GM18507 (cell line): ENCODE measurements at places on chromosomes 5 and 9.

DNA sequence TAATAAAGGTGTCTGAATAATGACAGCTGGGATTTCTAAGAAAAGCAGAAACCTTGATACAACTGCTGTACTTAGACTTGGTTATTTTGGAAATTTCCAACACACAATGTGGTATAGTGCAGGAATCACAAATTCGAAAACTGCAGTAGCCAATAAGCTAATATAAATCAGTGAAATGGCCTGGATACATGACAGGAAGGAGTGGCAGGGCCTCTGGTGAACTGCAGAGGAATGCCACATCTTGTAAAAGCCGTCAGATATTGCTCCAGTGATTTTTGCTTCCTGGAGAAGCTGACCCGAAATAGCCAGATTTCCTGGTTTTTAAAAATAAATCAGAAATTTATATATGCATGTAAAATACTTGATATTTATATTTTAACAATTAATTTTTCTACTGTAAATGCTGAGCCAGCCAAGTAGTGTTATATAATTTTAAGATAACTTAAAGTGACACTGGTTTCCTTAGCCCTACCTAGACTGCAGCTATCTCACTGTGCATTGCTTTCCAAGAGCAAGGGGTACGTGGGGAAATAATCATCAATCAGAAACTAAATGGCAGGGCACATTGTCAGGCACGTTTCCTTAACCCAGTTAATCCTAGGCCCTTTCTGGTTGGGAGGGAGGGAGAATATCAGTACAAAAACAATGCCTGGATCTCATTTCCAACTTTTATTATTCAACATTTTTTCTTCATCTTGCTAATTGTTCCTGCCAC lies 182.4 kb downstream of the RASEF start:
- DNase-seq: no peak

- no peak for DNase-seq
Observed at GRCh38 chr5:178730940-178731265, 444 bp upstream of the ZNF354A start.

DNA sequence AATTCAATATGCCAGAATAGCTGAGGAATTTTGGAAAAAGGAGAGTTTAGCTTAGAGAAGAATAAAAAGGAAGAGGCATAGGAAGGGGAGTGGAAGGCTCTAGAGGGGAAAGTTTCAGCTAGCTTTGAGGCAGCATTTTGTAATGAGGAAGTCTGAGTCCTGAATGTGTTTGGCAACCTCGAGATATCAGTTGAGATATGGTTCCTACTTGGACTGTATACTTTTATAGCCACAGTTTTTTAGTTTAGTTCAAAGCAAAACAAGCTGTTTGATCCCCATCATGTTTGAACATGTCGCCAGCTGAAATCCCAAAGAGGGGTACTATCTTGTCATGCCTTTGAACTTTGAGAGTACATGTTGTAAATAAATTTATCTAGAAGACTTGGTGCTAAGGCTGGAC lies 559.0 kb upstream of the FTMT start:
- no peak for DNase-seq

- DNase-seq: no peak
Observed at GRCh38 chr9:18143073-18143745, 330.7 kb upstream of the ADAMTSL1 start.

DNA sequence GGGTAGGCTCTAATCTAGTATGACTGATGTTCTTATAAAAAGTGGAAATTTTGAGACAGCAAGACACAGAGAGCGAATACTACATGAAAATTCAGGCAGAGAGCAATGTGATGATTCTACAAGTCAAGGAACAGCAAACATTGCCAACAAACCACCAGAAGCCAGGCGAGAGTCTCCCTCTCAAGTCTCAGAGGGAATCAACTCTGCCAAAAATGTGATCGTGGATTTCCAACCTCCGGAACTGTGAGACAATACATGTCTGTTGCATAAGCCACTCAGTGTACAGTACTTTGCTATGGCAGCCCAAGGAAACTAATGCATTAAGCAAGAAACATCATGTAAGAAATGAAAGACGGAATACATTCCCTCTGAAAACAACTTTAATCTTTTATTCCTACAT lies 52.1 kb upstream of the CCNG1 start:
- no peak for DNase-seq

GRCh38 chr5:16806711-16807546 lies 129.2 kb downstream of the MYO10 start:
- DNase-seq: no peak

GRCh38 chr5:87147441-87147840 lies 120.2 kb upstream of the RASA1 start:
- no peak for DNase-seq

GRCh38 chr5:137646761-137647160 lies 89.1 kb downstream of the KLHL3 start:
- no peak for DNase-seq

DNA sequence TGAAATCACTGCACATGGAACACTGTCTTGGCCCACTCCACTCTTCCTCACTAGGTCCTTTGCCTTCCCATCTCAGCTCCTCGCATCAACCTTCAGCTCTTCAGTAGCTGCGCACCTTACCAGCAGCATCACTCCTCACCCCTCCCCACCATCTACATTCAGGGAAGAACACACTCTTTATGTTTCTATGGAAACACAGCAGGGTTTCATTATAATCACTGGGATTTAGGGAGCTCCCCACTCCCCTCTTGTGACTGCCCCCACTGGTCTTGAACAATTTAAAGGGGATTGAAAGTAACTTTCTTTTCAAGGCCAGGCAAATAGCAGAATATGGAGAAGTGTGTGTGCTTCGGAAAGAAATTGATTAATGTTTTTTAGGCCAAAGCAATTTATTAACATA lies 111.2 kb downstream of the INSYN2B start:
- no peak for DNase-seq

GRCh38 chr5:169950333-169950732 lies 30.0 kb downstream of the INSYN2B start:
- DNase-seq: no peak

GRCh38 chr5:1436036-1436435 lies 9.2 kb downstream of the SLC6A3 start:
- DNase-seq: no peak

DNA sequence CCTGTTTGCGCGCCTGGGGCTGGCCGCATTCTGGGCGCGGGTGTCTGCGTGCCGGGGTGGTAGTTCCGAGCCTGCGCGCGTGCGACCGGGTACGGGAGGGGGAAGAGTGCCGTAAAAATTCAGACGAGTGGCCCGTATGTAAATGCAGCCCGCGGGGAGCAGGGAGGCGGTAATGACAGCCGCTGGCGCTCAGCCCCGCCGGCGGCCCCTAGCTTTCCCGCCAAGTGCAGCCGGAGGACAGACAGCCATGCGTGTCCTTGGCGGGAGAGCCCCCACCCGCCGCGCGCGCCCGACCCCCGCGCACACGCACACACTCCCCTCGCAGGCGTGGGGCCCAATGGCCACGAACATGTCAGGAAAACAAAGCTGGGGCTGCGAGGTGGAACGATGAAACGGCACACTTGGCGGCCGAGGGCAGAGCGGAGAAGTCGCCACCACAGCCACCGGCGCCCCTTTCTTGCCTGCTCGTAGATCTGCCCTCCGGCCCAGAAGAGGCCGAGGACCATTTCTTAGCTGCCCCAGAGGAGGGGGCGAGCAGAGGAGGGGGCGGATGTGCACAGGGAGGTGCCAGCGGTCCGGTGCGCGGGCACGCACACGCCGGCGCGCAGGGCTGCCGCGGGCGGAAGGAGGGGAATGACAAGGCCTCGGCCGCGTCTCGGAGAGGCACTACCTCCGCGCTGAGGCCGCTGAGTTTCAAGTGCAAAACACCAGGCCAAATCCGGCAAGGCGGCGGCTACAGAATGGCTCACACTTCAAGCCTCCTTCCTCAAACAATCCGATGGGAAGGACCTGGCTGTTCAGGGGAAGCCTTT lies 208.4 kb downstream of the MEF2C start:
- no peak for DNase-seq

- DNase-seq: no peak
Observed at GRCh38 chr9:109036744-109037680, 23.7 kb upstream of the CTNNAL1 start.

DNA sequence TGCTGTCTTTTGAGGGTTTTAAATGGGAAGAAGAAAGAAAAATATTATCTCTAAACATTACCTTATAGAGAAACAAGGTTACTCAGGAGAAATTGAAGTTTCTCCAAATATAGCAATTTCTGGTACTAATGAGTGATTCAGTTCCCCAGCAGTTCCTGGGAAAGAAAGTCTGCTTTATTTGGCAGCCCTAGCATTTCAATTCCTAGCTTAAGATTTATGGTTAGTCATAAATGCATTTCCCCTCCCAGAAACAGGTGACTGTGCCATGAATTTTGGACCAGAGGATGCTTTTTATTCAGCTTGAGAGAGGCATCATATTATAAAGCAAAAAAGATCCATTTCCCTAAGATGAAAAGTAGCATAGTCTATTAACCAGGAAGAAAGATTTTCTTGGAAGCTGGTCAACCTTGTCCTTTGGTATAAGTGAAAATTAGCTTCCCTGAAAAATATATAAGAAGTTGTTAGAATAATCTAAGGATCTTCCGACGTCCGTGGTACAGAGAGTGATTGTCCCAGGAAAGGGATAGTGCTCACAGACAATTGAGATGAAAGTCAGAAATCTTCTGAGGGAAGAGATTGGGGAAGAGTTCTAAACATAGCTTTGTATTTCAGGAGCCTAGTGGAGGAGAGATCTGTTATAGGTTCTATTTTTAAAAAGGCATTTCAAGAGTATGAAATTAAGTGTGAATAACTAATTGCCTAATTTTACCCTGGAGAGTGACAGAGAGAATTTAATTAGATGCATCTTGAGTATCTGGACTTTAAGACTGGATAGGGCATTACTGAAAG lies 164.9 kb downstream of the ESM1 start:
- no peak for DNase-seq

- DNase-seq: no peak
Observed at GRCh38 chr5:158033724-158034123, 174.8 kb upstream of the CLINT1 start.

- no peak for DNase-seq
Observed at GRCh38 chr5:14212838-14213237, 69.7 kb downstream of the TRIO start.

DNA sequence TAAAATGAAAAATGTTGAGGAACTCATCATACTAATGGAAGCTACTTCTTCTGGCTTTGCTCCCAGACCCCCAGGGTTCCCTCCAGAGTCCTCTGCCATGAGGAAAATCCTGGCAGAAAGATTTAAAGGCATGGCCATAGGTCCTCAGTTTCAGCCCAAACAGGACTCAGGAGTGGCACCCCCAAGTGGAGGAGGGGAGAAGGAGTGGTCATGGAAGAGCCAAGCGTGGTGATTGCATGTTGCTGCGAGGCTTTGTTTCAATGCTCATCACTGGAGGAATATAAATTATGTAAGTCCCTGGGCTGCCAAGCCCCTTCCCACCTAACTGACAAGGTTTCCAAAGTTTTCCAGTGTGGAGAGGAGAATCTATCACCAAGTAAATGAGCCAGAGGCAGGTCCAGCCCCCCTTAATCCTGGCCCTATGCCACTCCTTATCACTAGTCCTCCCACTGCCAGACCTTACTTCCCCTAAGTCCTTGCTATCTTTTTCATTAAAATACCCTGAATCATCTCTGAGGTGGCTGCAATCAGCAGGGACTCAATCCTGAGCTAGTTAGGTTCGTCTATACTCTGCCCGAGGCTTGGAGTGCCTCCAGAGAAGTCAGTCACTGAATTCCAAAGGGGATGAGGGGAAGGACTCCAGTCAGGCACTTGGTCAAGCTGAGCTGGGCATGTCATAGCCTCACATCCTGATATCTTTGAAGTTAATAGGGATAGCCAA lies 70.7 kb upstream of the TAF1L start:
- no peak for DNase-seq

GRCh38 chr9:472479-473075 lies 257.9 kb downstream of the DOCK8 start:
- DNase-seq: no peak

DNA sequence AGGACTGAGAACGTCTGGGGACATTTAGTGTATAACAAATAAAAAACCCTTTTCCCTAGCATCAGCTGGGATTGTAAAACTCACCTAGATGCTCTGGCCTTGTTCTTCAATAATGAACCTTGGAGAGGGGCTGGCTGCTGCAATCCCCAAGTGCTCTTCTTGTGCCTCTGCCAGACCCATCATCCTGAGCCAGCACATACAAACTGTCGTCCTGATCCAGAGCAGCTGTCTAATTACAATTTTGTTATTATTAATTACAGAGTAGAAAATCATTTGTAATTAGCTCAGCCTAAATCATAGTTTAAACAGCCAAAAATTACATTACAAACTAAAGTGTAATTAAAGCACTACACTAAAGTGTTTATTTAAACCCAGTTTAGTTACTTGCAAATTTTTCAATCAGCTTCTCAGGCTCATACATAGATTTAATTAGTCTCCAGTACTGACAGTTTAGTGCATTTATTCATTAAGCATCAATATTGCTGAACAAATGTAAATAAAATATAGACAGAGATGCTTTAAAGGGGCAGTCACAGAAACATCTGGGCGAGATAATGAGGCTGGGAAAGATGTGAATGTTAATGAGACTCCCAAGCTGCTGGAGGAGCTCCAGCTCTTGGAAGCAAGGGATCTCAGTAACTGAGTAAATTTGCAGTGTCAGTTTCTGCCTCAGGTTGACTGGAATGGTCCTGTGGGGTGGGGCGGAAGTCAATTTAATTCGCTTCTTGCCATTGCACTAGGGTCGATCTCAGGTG lies 632.3 kb upstream of the TLE4 start:
- no peak for DNase-seq

- no peak for DNase-seq
Observed at GRCh38 chr5:31850981-31851689, 212.2 kb downstream of the PDZD2 start.

DNA sequence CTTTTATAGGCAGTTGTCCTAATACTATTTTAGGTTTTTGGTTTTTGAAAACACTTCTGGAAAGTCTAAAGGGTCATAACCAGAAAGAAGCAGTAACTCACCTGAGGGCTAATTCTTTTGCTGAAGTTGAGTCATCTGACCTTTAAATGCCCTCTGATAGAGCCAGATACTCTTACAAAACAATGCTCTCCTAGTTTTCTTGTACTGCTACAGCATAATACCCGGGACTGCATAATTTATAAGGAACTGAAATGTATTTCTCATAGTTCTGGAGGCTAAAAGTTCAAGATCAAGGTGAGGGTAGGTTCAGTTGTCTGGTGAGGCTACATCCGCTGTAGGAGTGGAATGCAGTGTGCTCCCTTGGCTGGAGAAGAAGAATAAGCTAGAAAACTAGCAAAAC lies 670.3 kb downstream of the TLE4 start:
- DNase-seq: no peak

DNA sequence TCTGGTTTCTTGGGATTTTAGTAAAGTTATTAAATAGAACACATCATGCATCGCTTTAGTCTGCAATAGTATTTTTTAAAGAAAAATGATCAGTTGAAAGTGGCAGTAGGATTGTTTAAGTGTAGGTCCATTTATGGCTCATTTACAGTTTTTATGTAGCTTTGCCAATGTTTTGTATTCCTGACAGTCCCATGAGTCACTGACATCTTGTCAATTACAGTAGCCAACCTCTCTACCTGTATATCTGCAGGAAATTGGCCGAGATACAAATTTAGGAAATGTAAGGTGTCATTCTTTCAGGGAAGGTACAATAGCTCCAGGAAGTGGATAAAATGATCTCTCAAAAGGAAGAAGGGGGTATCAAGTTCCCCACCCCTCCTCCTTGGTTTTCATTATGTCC lies 47.7 kb upstream of the MTAP start:
- no peak for DNase-seq

GRCh38 chr9:72497447-72498046 lies 23.9 kb upstream of the TMC1 start:
- no peak for DNase-seq
